ENCODE measurements at places on chromosomes 1 and 21. TPM values are rescaled to one million over a fixed set of nuclear protein-coding genes. Genes with fewer than 3 reads are reported as not detected.

ICOSLG gene
- total RNA-seq = 0.91 TPM

GJA8 gene
- not detected for total RNA-seq

GJA9 gene
- total RNA-seq = not detected

ECM1 gene
- total RNA-seq = 1.9 TPM

FCMR gene
- not detected for total RNA-seq
